SK-N-DZ (cell line): ENCODE measurements at places on chromosomes 5 and 9.

- DNase-seq: no peak
Measured at GRCh38 chr5:36561601-36562000, 44.8 kb upstream of the SLC1A3 start.

GRCh38 chr9:136119061-136119882 is 597 bp upstream of the TMEM250 start:
- DNase-seq: peak; percentile 48

GRCh38 chr9:131361202-131361833 is 32.6 kb upstream of the PRRC2B start:
- DNase-seq: no peak

DNA sequence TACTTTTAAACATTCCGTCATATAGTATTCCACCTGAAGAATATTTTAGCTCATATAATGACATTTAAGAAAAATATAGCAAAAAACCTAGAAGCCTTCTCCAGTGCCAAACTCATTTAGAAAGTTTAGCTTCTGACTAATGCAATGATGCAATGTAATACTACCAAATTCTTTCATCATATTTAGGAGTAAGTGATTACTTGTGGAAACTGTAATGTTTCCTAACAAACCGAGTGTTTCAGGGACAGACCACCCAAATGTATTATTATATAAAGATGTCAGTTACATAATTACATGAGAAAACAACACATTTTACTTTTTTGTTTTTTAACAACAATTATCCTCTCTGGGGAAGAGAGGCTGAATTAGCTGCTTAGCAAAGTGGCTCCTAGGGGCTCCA is 316.2 kb downstream of the ARL15 start:
- no peak for DNase-seq

- no peak for DNase-seq
Measured at GRCh38 chr5:158429564-158429963, 570.6 kb upstream of the CLINT1 start.

DNA sequence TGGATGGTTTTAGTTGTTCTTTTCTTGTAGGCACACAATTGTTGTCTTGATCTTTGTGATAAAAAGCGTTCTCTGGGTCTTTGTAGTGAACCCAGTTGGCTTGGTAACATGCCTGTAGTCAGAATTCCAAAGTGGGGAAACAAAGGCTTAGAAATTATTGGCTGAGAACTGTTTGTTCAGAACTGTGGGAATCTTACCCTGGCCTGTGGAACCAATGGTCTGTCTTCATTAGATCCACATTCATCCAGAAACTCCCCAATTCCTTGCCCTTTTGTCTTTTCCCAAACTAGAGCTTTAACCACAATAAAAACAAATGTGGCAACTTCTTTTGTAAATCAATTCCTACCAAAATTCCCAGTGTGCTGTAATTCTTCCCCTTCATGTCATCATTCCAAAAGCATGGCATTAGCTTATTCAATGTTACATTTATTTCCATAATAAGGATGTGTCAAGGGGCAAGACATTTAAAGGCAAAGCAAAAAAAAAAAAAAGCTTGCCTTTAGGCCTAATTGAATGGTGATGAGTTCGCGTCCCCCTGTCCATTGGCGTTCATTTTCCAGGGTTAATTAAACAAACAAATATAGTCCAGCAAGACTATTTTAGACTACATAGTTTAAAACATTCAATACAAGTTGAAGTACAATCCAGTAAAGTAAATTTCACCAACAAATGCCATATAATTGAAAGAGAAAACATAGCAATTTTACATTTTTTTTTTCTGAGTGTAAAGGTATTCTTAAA is 249.8 kb upstream of the ZNF608 start:
- no peak for DNase-seq

- DNase-seq: no peak
Measured at GRCh38 chr5:107476783-107477182, 194.0 kb downstream of the EFNA5 start.
